ENCODE measurements at places on chromosomes 1 and 21.

DNA sequence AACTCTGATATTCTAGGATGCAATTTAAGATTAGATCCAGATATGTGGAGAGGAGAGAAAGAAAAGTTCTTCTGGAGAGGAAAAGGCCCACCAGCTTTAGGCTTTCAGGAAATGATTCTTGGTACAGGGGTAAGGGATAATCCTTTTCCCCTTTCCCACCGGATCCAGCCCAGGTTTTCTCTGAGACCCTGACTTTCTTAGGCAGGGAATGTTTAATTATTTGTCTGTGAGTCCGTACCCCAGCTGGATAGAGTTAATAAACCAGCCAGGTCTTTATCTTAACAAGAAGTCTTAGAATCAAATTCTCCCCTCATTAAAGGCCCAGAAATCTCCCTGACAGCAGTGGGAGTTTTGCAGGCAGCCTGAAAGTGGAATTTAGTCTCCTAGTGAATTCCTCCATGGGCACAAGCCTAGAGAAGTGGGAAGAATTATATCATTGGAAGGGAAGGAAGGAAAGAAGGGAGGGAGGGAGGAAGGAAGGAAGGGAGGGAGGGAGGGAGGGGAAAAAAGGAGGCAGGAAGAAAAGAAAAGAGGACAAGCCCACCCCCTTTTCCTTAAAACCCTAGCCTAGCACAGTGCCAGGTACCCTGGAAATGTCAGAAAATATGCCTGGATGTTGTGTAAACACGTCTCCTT is 189.0 kb downstream of the PLPP3 start:
- DNase-seq = no peak

DNA sequence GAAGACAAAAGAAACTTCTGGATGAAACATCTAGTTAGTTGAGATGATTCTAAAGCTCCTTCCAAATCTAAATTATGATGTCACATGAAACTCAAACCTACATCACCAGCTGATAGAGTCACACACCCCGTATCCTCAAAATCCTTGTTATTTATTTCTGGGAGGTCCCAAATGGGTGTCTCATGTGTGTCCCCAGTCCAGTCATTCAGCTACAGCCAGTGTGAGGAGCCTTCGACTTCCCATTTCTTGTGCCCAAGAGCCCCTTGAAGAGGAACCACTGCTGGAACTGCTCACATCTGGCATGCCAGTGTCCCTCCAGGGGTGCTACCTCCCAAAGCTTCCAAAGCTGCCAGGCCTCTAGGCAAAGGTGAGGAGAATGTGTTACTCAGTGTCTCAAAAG is 32.5 kb upstream of the KCNA3 start:
- DNase-seq = no peak

GRCh38 chr1:36909946-36910725 is 124.2 kb downstream of the GRIK3 start:
- DNase-seq = no peak

DNA sequence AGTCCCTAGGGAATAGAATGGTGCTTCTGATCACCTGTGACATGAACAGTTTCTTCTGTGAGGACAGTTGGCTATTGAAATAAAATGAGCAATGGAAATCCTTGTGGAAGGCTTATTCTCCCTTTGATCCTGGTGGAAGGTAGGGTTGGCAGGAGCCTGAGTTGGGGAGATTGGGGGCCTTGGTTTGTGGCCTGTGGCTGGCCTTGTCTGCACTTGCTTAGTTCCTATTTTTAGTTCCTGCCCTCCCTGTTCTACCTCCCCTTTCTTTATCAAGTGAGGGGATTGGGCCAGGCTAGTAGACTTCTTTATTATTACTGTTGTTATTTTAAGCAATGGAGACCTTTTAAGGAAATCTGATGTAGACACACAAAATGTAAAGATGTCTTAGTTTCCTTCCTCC is 8.2 kb downstream of the DMRTB1 start:
- no peak for DNase-seq

- peak; percentile 23 for DNase-seq
Observed at GRCh38 chr21:44533121-44533890, 6.7 kb downstream of the KRTAP10-1 start.

GRCh38 chr21:26147535-26147934 is 23.0 kb downstream of the APP start:
- no peak for DNase-seq

GRCh38 chr1:240496941-240497340 is 115.0 kb downstream of the GREM2 start:
- DNase-seq = no peak

GRCh38 chr1:16180291-16180824 is 24.5 kb upstream of the EPHA2 start:
- DNase-seq = no peak

DNA sequence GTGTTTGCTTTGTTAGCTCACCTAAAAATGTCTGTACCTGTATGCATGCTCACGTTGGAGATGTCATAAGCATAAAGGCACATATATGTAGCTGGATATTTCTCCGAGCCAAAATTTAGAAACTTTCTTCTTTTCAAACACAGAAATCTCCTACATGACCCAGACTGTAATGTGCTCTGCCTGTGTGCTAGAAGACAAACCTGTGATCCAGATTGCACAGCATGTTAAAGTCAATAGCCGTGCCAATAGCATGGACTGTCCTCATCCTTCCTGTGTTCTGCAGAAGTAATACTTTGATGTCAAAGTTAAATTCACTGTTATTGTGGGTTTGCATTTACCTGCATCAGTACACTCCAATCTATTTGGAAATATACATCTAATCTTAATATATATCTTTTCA is 346.2 kb upstream of the ZRANB2 start:
- no peak for DNase-seq

DNA sequence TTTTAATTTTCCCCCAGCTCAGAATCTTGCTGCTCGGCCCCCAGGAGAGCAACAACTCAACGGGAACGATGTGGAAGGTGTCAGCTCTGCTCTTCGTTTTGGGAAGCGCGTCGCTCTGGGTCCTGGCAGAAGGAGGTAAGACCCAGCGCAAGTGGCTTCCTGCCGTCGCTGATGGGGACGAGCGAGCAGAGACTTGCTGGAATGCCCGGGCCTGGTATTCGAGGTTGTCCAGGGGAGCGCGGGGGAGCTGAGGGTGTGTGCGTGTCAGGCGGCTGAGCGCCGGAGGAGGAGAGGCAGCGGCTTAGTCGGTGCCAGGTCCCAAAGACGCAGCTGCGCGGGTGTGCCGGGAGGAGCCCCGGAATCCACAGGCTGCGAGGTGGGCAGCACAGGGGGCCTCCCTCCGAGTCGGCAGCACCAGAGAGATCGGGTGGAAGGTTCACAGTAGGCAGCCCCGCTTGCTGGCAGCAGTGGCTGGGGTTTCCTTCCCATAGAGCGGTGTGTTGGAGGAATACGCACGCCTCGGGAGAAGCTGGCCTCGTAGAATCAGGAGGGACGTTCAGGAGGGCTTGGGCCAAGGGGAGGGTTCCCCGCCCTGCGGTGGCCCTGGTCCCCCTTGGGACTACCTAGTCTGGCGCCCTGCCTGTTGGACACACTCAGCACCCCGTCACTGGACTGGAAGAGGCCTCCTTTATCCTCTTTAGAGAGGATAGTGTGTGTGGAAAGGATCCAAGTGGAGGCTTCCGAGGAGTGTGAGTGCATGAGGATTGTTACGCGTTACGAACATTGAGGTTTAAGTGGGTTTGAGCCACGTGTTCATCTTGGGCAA is 547 bp downstream of the PDPN start:
- DNase-seq = no peak

DNA sequence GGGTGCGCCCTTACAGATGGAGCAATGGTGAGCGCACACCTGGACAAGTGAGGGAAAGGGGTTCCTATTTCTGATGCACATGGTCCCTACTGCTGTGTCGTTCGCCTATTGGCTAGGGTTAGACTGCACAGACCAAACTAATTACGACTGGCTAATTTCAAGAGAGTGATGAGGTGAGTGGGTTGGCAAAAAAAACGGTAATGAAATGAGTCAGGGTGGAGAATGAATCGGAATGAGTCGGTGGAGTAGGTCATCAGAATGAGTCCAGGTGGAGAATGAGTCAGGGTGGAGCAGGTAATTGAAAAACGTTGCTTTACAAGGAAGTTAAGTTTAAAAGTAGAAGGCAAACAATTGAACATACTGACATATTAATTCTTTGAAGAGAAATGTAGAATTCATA is 79.8 kb downstream of the WDR4 start:
- DNase-seq = no peak

- no peak for DNase-seq
Observed at GRCh38 chr1:45015683-45016082, 3.6 kb downstream of the UROD start.

GRCh38 chr21:38249696-38250278 is 7.0 kb upstream of the KCNJ15 start:
- DNase-seq = no peak

DNA sequence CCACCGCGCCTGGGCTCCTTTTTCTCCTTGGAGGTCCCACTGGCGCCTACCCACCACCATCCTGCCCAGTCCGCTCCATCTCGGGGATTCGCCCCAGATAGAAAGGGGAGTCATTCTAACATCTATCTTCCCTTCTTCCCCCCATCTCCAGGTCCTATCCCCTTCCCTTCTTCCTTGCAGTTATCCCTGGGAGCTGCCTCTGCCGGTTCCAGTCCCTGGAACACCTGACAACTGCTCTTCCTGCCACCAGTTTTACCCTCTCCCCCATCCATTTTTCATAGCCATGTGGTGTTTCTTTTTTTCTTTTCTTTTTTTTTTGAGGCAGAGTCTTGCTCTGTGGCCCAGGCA is 12.0 kb upstream of the COL16A1 start:
- DNase-seq = no peak

DNA sequence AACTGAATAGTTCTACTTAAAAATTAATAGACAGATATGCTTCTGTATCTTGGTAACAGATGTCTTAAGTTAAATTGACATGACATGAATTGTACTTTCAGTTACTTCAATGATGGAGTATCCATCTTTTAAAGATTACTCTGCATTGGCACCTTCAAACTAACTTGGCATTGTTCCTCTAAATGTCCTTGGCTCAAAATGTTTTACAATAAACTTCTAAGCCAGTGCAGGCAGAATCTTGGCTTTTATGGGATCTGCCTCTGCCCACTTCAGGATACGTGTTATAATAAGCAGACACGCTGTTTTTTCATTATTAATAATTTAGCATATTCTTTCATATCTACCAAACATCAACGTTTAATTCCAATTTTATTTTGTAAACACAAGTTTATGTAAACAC is 873.4 kb upstream of the ADAMTS5 start:
- no peak for DNase-seq

GRCh38 chr1:186577216-186577615 is 103.0 kb downstream of the PTGS2 start:
- DNase-seq = no peak

GRCh38 chr1:106954661-106955229 is 101.7 kb upstream of the PRMT6 start:
- DNase-seq = no peak

DNA sequence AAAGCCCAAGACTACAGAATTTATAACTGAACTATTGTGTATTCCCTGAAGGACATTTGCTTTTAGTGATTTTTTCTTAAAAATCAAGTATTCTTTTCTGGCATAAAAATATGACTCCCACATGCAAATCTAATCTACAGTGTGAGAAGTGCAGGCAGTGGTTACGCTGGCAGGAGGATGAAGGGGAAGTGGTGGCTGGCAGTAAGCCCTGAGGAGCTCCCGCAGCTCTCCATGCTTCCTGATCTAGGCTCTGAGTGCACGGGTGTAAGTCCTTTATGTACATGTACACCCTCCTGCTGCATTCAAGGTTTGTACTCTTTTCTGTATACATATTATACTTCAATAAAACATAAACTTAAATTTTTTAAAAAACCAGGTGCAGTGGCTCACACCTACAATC is 67.5 kb upstream of the PRDX6 start:
- peak; percentile 55 for DNase-seq

DNA sequence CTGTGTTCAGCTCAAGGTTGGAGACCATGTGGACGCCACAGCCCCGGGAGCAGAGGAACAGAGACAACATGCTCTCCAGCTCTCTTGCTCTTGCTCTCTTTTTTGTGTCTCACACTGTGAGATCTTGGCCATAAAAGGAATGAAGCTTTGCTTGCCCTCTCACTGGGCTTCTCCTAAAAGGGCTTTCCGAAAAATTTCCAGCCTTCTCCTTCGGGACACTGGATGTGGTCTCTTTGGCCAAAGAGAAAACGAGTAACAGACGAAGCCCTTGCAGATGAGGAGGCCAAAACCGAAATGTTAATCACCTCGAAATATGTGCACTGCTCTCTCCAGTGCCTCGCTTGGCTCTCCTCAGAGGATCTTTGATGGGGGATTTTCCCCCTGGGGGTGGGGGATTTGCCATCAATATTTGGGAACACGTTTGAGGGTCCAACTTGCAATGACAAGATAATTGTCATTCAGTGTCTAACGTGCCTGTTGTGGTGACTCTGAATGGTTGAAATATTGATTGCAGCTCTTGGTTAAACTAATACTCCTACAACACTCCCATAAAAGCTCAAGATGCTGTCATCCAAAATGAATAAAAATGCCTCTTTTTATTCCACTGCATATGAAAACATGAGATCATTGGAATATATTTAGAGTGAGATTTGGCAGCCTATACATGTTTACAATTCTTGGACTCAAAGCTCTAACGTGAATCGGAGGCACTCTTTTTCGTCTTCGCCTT is 68.6 kb upstream of the ANGPTL1 start:
- DNase-seq = no peak

- no peak for DNase-seq
Observed at GRCh38 chr1:34328281-34328799, 151.6 kb downstream of the C1orf94 start.

DNA sequence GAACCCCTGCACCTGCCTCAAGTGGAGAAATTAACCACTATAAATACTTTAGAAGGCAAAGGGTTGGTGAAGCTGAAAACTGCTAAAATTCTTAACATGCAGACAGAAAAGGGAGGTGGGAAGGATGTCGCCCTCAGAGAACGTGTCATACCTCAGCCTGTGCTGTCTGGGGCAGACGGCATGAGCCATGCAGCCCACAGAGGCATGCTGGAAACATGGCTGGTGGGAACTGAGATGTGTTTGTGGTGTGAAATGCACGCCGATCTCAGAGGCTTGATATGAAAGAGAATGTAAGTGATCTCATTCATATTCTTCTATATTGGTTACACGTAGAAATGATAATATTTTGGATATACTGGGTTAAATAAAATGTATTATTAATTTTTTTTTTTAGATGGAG is 16.3 kb downstream of the AGPAT3 start:
- no peak for DNase-seq

- DNase-seq = no peak
Observed at GRCh38 chr1:18352636-18353265, 128.0 kb upstream of the KLHDC7A start.

- DNase-seq = no peak
Observed at GRCh38 chr1:227685807-227686206, 49.3 kb downstream of the JMJD4 start.
